OCI-LY7 (cell line): ENCODE measurements at places on chromosomes 11 and 22.
A peak's percentile ranks its signal among the peaks of the same experiment; 100 is the strongest.

- DNase-seq, result no peak
Observed at GRCh38 chr11:66848671-66849500, 5.6 kb downstream of the RCE1 start.

GRCh38 chr11:129946256-129946655, 50.9 kb upstream of the NFRKB start:
- peak; percentile 60 for DNase-seq

DNA sequence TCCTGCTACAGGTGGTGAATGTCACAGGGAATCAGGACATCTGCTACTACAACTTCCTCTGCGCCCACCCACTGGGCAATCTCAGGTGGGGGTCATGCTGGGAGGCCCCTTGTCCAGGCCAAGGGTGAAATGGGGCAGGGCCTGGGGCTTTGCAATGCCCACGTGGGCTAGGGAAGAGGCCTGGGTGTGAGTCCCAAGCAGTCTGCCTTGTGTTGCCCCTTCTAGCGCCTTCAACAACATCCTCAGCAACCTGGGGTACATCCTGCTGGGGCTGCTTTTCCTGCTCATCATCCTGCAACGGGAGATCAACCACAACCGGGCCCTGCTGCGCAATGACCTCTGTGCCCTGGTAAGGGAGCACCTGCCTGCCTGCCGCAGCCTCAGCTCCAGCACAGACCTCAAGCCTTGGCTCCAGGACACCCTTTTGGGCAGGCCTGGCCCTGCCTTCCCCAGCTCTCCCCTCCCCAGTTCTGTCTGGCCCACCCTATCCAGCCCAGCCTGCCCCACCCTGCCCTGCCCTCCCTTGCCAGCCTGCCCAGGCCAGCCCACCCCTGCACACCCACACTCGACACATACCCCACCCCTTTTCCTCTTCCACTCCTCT, 9.1 kb upstream of the TAGLN start:
- DNase-seq, result peak; percentile 23

DNA sequence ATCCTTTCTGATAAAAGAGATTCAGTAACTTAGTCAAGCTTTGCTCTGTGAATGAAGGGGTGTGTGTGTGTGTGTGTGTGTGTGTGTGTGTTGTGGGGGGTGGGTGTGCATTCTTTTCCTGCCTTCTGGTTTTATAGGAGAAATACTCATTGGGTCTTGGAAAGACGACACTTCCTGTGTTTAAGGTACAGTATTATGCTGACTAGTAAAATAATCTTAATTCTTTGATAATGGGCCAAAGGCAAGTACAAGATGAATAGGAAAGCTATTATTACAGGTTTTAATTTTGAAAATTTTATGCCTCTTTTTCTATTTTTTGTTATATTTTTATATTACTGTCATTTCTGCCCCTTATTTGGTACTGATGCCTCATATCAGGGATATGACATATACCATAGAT, 26.1 kb downstream of the HSD17B12 start:
- no peak for DNase-seq

GRCh38 chr22:39117585-39118191, 20.6 kb downstream of the APOBEC3H start:
- DNase-seq, result peak; percentile 84

DNA sequence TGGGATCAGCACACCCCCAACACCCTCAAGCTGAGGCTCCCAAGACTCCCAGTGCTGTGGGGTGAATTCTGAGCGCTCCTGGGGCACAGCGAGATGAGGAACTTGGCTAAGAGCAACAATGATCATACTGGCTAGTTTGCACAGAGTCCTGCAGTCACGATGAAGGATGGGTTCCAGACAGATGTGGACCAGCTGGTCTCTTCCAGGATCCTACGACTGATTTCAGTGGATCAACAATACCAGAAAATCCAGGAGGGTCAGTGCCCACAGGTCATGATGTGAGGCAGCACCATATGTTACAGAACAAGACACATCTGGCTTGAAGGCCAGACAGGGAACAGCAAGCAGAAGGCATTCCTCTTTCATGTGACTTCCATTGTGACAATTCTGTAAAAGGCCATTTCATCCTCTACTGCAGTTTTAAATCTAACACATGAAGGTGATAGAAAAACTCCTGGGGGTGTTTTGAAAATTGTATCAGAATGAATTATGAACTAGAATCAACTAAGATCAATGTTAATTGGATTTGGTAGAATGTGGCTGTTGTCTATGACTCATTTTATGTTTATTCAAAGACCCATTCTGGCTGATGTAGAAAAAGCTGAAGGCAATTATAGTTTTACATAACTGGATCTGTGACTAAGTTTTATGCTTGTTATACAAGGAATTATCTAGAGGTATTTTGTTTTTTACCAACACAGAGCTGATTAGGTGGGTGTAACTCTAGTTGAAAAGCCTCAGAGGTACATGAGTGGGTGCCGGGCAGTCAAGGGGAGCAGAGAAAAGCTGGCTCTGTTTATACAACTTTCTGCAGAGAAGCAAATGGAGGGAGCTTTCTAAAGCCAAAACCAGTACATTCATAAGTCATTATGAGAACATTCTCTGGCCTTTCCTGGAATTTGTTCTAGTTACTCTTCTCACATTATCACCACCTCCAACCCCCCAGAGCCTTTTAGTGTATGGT, 29.1 kb downstream of the OR52K1 start:
- no peak for DNase-seq

DNA sequence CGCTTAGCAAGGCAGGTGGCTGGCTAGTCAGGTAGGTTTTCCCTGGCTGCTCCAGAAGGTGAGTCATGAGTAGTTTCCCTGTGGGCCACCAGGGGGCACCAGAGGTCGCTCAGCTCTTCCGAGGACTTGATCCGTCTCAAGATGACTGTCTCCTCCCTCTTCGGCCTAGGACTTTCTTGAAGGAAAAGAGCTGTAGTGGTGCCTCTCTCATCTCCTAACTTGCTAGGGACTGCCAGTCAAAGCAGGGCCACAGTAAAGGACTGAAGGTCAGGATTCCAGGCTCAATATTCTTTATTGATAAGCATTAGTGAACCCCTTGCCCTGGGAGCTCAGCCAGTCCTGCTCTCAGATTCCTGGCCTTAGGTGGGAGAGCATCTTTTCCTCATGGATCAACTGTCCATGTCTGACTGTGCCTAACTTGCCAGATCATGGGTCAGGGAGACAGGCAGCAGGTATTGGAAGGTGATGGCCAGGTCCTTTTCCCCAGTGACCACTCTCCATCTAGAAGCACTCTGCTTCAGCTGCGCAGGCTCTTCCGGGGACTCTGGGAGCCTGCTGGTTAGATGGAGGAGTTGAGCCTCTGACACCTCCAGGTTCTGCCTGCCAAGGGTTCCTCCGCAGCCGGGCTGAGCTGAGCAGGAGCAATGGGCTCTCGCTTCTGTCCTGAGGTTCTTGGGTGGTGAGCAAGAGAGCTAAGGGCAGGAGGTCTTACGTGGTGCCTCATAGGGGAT, 1.9 kb downstream of the POLD4 start:
- peak; percentile 84 for DNase-seq

GRCh38 chr11:33290319-33290718, 33.1 kb downstream of the HIPK3 start:
- DNase-seq, result no peak

DNA sequence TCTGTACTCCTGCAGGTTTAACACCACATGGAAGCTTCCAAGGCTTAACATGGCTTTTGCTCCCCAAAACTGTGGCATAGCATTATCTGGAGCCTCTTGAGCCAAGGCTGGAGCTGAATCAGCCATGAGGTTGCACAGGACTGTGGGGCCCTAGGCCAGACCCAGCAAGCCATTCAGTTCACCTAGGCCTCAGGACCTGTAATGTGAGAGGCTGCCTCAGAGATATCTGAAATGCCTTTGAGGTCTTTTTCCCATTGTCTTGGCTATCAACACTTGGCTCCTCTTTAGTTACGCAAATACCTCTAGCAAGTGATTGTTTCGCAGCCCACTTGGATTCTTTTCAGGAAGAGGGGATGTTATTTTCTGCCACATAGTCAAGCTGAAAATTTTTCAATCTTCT, 72.0 kb downstream of the VPREB1 start:
- DNase-seq, result no peak

- DNase-seq, result peak; percentile 61
Observed at GRCh38 chr11:83827940-83828554, 541.9 kb upstream of the CCDC90B start.

GRCh38 chr11:78228467-78228866, 39.7 kb downstream of the USP35 start:
- peak; percentile 80 for DNase-seq

- DNase-seq, result peak; percentile 33
Observed at GRCh38 chr11:119365071-119365591, 16.4 kb downstream of the USP2 start.

DNA sequence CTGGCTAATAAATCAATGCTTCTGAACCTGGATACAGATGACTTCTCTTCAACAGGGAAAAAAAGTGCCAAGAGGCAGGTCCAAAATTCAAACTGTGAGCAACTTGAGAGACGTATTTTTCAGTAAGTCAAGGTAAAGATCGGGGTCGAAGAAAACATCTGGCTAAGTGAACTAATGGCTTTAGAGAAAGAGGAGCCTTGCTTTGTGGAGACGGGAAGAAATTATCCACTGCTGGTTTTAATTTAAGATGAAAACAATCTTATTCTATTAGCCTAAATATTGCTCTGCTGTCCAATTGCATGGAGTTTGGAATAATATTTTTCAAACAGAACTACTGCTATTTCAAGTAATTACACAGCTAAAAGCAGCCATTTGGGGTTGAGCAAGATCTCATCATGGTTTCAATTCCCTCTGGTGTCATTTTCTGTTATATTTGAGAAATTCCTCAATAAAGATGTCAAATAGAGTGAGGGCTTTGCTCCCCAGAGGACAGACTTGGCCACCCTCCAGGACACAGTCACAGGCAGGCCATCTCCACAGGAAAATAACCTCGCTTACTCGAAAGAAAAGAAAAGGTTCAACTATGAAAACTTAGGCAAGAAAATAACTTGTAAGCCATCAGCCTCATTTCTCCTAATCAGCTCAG, 29.8 kb downstream of the SCUBE1 start:
- DNase-seq, result no peak

- DNase-seq, result no peak
Observed at GRCh38 chr11:20596205-20597153, 2.9 kb upstream of the SLC6A5 start.

- DNase-seq, result peak; percentile 96
Observed at GRCh38 chr11:45930031-45930794, 7.8 kb downstream of the LARGE2 start.

DNA sequence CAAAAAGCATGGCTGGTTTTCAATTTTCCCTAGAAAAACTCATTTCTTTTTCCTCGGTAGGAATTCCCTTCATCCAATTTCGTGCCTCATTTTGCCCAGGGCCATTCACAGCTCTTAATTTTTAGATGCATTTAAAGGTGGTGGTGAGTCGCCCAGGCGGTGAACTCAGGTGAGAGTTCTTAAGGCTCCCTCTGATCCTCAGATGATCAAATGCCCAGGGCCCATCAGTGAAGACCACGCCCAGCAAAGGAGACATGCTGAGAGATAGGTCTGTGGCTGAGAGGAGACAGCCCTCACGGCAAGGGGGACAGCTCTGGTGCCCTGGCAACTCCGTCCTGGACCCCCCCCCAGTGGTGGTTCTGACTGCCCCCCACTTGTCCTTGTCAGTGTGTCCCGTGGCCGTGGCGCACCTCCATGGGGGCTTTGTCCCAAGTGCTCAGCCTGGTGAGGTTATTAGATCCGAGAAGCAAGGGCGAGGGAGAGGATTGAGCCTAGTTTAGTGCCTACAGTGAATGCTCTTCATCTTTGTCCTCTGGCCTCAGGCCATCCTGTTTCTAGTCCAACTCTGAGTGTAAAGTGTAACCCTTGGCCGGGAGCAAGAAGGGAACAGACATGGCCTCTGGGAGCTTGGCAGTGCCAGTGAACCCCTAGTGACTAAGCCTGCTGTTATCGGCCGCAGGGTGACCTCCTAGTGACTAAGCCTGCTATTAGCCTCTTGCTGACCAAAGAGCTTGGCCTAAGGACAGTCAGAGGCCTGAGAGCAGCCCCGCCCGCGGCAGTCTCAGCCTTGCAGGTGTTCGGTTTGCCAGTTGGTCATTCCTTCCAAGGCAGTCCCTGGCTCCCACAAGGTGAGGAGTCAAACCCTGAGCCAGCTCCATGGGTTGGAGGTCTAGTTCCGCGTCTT, 83.5 kb downstream of the CTTN start:
- DNase-seq, result no peak

DNA sequence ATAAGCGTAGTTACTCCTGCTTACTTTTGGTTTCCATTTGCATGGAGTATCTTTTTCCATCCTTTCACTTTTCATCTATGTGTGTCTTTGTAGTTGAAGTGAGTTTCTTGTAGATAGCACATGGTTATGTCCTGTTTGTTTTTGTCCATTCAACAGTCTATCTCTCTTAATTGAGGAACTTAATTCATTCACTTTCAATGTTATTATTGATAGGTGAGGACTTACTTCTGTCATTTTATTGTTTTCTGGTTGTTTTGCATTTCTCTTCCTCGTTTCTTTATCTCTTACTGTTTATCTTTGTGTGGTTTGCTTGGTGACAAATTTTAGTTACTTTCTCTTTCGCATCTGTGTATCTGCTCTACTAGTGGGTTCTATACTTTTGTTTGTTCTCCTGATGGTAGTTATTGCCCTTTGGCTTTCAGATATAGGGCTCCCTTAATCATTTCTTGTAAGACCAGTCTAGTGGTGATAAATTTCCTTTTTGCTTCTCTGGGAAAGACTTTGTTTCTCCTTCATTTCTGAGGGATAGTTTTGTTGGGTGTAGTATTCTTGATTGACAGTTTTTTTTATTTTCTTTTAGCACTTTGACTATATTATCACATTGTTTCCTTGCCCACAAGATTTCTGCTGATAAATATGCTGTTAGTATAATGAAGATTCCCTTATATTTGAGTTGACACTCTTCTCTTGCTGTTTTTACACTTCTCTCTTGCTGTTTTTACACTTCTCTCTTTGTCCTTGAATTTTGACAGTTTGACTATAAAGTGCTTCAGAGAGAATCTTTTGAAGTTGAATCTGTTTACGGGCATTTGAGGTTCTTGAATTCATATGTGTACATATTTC, 9.0 kb upstream of the RAG1 start:
- no peak for DNase-seq

GRCh38 chr11:22920939-22921565, 60.8 kb upstream of the CCDC179 start:
- peak; percentile 42 for DNase-seq

DNA sequence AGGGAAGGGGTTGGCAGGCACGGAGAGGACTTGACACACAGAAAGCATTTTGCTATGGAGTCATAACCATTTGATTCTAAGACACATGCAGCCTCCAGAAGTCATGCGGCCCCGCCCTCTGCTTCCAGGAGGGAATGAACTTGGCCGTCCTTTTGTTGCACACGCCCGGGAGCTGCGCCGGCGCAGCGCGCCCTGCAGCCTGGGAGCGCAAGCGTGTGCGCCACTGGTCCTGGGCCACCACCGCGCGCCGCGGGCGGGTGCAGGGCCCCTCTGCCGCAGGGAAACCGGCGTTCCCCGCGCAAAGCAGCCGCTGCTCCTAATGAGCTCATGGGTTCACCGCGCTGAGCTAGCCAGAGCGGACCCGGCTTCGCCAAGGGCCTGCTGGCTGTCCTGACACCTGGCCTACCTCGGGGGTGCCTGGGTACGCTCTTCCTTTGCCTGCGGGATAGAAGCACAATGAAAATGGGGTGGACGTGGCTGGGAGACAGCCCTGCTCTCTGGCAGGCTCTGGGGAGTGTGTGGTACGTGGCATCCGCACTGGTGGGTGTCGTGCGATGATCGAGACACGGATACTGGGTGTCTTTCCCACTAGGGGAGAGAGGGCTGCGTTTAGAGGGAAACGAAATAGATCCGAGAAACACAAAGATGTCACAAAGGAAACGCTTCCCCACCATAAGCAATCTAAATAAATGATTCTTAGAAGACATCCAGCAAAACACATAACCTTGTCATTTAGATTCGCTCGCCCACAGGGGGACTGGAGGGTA, 669 bp downstream of the MICAL3 start:
- DNase-seq, result peak; percentile 67

- no peak for DNase-seq
Observed at GRCh38 chr22:28328756-28329155, 350.9 kb downstream of the TTC28 start.
